Hematopoietic multipotent progenitor cell treated with erythropoietin and hydrocortisone succinate and interleukin-3 and kit ligand, for 4 days (in vitro differentiated cells): ENCODE measurements at places on chromosomes 5 and 9.

DNA sequence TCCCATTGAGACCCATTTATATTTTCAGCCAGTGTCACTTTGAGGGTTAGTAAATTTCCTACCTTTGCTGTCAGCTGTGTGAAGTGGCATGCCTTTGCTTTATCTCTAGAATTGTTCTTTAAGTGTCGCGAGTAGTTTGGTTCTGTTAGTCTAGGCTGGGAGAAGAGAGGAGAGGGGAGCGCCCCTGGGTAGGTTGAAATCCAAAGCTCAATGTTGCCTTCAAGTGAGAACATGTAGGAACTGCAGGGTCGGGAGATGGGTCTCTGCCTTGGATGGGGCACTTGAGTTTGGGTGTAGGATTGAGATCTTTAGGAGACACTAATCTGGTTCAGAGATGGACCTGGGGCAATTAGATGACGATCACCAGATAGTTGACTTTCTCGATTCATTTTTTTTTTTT, 46.3 kb downstream of the STC2 start:
- DNase-seq, result peak; percentile 48

GRCh38 chr5:164000241-164000640, 494.8 kb downstream of the MAT2B start:
- peak; percentile 42 for DNase-seq

DNA sequence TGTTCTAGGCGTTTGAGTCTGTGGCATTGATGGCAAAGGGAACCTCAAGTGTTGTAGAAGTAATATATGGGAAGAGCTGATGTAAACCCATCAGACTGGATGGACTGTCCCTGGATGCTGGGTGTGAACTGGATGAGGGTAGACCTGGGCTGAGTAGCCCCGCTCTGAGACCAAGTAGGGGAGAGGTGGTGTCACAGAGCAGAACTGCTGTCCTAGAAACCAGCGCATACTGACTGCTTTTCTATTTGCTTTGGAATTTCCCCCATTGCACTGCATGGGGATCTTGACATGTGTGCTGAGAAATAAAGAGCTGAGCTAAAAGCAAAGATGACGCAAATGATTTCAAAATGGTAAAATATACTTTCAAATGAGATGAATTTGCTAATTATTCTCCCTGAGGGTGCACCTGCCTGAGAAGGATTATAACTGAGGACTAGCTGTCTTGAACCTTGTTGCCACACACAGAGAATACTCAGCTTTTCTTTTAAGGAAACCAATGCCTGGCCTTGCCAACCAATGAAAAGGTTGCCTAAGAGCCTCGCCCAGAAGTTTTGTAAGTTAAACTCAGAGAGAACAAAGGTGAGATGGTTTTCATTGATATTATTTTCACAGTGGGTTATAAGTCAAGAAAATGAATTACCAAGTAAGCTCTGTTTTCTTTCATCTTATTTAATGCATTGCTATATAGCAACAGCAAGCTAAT, 44.8 kb downstream of the NIM1K start:
- DNase-seq, result no peak

DNA sequence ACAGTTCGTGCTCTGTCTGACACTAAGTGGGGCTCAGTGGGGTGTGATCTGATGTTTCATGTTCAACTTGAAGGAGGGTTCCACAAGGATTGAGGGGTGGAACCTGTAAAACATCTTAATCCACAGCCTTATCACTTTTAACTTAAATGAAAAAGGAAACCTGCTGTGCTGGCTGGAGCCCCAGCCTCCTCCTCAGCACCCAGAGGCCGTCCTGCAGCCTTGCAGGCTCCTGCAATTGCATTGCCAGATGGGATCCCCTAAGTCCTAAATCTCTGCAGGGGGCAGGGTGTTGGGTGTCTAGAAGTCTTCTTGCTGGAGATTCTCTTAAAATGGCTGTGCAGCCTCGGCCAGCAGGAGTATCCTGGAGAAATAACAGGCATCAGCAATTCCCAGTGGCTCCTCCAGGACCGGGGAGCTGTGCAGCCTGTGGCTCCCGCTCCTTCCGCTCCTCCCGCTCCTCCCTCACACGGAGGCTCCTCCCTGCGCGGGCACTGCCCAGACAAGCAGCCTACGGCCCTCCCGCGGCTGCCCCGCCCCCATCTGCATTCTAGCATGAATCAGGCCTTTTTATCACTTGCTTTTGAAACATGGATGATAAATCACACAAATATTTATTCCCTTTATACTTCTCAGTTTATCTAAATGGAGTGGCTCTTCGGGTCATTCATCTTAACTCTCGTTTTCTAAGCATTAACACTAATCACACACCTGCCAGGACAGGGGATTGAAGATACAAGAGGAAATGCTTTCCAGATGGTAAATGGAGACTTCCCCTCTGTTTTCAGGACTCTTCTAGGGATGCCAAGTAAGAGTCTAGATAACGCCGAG, 131.0 kb downstream of the ADAMTS16 start:
- DNase-seq, result no peak

DNA sequence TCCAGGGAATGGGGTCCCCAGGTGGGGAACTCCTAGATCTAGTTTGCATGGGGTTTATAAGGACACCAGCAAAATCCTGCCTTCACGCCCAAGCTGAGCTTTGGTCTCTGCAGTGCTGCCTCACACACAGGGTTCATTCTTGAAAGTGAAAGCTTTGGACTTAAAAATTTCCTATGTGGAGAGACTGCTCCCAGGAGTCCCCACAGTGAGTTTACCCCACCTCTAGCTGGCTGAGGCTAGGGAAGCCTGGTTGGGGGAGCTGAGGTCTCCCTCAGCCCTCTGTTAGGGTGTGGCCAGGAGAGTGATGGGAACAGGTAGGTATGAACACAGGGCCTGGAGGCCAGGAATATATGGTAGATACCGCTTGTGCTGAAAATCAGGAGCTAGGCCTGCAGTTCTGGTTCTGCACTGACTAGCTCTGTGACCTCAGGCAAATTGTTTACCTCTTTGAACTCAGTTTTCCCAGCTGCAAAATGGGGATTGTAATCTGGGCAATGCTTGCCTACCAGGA, 41.5 kb upstream of the LARP1 start:
- no peak for DNase-seq

DNA sequence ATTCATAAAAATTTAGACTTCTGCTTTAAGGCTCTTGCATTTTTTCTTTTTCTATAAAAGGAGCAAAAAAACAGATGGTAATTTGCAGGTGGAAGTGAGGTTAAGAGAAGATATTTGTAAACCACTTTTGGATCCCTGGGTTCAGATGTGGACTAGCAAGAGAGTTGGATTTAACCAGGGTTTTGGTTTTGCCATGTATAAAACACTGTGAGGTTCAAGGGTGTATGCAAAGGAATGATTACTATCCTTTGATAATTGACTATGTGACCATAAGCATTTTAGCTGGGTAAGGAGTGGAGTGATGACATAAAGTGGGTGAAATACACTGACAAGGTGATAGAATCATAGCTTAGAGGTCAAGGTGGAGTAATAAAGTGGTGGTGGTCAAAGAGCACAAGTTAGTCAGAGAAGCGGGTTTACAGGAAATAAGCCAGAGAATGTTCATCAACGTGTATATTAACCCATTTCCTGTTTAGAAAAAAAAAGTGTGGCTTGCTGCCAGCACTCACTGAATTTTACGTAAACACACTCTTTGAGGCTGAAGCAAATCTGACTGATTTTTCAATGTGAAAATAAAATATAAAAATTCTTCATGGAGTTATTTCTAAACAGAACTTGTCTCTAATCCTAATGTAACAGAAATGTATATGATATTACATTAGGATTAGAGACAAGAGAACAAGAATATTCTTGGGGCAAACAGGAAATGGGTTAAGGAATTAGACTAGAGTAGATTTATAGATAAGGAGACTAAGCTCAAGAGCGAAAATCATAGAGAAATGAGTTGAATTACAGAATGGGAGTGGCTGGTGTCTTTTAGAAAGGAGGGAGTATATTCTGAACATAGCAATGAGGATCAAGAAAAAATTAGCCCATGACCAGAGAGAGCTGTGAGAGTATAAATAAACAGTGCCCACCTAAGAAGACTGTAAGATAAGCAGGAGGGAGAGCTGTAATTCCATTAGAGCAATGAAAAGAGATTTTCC, 74.5 kb downstream of the CDKN2A start:
- peak; percentile 71 for DNase-seq

- DNase-seq, result no peak
These were observed 34.7 kb upstream of the PLIN2 start for GRCh38 chr9:19162026-19162366.

GRCh38 chr5:72330712-72331111, 10.5 kb downstream of the PTCD2 start:
- no peak for DNase-seq

DNA sequence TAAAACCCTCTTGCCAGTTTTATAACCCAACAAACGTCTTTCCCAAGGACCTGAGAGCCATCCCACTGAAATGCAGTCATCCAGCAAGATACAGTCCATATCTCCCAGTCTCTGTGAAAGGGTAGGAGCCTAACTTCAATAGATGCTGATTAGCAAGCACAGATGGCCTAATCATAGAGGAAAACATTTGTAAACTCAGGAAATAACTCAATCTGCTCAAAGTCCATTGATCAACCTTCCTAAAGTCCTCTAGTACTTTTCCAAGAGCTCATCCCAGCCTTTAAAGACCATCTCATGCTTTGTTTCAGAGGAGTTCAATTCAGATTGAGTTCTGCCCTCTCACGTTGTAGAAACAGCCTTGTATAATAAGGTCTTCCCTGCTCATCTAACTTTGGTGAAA, 324.2 kb downstream of the MRPS30 start:
- no peak for DNase-seq

DNA sequence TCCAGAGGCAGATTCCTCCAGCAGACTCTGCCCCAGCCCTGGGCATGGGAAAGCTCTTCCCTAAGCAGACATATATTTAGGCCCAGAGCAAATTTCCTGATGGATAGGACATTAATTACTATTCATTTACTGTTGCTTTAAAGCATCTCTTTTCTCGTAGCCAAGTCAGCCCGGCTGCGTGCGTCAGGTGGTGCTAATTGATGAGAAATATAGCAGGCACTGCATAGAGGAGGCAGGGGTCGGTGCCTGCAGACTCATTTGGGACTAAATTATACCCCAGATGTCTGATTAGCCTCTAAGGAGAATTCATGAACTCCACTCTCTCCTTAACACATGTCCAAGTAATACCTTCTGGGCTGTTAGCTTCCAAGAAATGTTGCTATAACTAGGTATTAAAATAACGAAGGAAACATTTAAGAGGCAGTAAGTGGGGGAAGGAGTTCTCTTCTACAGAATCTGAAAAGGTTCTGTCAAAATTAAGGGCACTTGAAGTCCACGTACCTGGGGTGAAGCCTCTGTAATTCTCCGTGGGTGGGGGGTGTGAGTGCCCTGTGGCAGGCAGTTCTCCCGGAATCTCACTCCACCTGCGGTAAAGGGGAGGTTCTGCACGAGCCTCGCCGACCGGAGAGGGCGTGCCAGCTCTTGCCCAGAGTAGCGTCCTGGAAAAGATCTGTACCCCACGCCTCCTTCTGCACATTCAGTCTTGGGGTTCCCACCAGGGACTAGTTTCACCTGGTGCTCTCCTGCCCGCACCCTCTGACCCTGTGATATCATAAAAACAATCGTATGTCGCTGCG, 115.9 kb upstream of the FCN2 start:
- DNase-seq, result no peak

DNA sequence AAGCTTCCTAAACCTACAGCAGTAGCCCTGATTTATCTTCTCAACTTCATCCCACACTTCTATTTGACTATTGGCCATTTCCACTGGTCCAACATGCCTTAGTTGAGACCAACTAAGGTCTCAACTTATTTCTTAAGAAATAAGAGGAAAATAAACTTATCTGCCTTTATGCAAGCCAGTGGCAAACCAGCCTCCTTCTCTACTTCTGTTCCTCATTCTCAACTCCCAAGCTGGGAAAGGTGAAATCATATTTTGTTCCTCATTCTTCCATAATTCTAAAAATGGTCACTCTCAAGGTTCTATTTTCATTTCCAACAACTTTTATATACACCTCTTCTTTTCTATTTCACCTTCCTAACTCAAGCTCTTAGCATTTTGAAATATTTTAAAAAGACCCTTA, 149.6 kb upstream of the C9orf72 start:
- no peak for DNase-seq

- no peak for DNase-seq
These were observed 6.0 kb upstream of the GPR21 start for GRCh38 chr9:123027517-123027916.

DNA sequence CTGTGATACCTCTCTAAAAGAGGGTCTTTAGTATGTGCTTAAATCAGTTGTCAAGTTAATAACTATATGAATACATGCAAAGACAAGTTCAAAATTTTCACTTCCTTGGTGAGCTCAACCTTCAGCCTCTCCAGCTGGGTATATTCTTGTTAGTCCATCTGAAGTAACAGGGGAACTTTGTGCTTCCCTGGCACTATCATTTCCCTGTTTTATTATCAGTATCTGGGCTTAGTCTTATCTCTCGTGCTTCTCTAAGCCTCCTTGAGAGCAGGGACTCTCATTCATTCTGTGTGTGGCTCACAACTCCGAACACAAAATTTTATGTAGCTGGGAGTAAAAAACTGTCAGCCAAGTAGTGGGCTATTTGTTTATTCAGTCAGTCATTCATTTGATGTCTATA, 175.9 kb upstream of the MAP3K1 start:
- no peak for DNase-seq

- peak; percentile 89 for DNase-seq
These were observed 184.1 kb upstream of the ADRA1B start for GRCh38 chr5:159732220-159732619.

GRCh38 chr5:115455301-115455707, 89.3 kb downstream of the FEM1C start:
- DNase-seq, result no peak
